ENCODE measurements at places on chromosomes 4 and X.

DNA sequence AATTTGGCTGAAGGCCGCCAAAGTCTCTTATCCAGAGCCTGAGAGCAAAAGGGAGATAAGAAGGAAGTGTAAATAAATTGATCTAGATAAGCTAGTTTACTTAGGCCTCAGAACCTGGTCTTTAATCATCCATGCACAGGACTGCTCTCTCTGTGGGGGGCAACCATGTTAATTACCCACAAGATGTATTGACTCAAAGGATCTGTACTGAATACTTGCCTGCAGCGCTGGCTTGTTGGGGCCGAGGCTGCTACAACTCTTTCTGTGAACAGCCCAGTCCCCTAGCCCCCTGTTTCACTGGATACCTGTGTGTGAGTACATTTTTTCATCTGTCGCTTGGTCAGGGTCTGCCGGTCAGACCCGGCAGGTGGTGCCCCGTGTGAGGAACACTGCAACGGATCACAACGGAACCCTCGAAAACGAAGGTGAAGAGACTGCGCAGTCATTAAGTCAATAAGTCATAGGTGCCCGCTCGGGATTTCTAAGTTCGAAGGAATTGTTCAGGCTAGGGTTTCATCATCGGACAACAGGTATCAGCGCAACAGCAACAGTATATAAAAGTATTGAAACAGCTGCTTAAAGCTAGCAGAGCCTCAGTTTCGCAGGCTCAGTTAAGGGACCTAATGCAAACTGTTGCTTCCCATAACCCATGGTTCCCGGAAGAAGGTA is 8.3 kb downstream of the MAGEA11 start:
- DNase-seq = peak; percentile 36
- no peak overlapping the region for H3K4me3 ChIP-seq
- no peaks in the 10 kb centered on the region for H3K27me3 ChIP-seq
- peaks cover 10% of the 10 kb centered on the region for H3K4me1 ChIP-seq
- no peak overlapping the region for H3K27ac ChIP-seq

DNA sequence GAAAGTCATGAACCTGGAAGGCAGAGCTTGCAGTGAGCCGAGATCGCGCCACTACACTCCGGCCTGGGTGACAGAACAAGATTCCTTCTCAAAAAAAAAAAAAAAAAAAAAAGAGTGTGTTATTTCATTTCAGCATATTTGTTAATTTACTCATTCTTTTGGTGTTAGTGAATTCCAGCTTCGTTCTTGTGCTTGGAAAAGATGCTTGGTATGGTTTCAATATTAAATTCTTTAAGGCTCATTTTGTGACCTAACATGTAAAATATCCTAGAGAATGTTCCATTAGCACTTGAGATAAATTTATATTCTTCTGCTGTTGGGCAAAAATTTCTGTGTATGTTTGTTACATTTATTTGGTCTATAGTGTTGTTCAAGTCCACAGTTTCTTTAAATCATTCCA is 66.8 kb downstream of the SPIN3 start:
- no peak overlapping the region for H3K27ac ChIP-seq
- no peak overlapping the region for H3K4me3 ChIP-seq
- H3K4me1 ChIP-seq = no peaks in the 10 kb centered on the region
- no peaks in the 10 kb centered on the region for H3K36me3 ChIP-seq

DNA sequence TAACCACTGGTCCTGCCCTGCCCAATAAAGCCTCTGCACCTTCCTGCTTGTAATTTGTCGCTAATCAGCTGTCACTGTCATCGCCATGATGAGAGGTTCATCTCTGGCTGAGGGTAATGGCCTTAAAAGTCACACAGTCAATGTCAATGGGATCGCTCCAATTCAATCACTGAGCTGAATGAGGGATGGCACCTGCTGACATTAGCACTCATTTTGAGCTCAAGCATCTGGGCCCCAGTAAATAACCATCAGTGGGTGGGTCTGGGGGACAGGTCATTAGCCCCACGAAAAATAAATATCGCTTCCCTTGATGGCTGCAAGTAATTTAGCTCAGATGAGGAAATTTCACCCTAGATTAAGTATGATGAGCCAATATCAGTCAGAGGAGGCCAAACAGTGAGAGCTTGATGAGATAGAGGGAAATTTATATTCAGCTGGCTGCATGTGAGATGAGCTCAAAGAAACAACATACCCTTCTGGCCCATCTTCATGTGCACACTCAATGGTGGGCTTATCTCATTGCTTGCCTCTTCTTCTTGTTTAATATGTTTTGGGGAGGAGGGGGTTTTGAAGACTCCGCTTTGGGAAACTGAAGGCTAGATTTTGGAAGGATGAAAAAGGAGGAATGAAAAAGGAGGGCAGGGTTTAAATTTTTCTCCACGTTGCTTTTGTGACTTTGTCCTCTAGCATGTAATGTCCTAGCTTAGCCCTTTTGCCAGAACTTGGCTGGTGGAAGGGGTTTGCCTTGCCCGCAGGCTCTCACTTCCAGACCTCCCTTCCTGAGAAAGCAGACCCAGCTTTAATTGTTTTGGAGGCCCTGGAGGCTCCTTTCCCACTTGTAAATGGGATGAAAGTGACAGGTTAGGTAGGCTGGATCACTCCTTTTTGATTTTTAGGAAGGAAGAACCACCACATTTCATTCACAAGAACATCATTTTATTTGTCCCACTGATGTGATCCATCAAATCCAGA is 84.8 kb upstream of the PAQR3 start:
- H3K36me3 ChIP-seq = no peaks in the 10 kb centered on the region
- no peak overlapping the region for H3K4me3 ChIP-seq
- H3K27me3 ChIP-seq = no peaks in the 10 kb centered on the region

DNA sequence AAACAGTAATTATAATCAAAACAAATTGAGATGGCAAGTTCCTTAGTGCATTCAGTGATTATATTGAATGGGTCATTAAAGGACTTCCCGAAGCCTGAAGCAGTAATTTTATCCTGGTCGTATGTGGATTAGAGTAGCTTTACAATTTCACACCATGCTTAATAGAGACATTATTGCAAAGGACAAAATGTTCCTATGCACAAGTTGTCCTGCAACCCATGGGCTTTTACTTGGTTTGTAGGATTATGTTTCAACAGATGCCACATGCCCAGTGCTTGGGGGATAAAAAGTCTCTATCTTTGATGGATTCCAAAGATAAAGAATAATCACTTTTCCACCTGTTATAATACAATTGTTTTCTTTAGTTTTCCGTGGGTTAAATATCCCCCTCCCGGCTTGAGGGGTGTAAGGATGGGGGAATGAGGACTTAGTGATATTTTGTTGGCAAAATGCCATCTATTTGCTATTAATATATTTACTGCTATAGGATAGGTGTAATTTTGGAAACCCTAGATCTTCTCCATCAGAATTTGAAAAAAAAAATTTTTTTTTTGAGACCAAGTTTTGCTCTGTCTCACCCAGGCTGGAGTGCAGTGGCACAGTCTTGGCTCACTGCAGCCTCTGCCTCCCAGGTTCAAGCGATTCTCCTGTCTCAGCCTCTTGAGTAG is 156.5 kb upstream of the ETNPPL start:
- H3K27ac ChIP-seq = no peak overlapping the region
- no peaks in the 10 kb centered on the region for H3K27me3 ChIP-seq
- H3K4me3 ChIP-seq = no peak overlapping the region
- H3K4me1 ChIP-seq = no peaks in the 10 kb centered on the region
- H3K36me3 ChIP-seq = no peaks in the 10 kb centered on the region
- DNase-seq = no peak

GRCh38 chr4:109959195-109959594 is 46.5 kb downstream of the EGF start:
- no peaks in the 10 kb centered on the region for H3K27me3 ChIP-seq
- H3K4me3 ChIP-seq = no peak overlapping the region
- H3K36me3 ChIP-seq = no peaks in the 10 kb centered on the region
- no peak overlapping the region for H3K27ac ChIP-seq
- DNase-seq = no peak

DNA sequence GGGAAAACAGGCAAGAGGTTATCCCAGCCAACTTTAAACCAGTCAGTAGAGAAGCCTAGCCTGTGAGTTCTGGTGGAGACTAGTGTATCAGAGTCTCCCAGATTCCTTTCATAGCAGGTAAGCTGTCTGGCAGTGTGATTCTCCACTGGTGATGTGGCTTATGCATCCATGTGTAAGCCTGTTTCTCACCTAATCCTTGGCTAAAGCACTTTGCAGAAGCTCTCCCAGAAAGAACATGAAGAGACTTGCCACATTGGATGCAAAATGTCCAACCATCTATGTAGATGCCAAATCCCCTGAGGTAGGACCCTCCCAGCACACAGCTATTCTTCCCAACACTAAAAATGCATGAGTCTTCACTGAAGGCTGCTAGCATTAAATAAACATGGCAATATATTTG is 111.7 kb downstream of the CHRNA9 start:
- peak overlapping the region; percentile 70 for H3K27ac ChIP-seq
- DNase-seq = no peak
- no peaks in the 10 kb centered on the region for H3K36me3 ChIP-seq
- no peaks in the 10 kb centered on the region for H3K27me3 ChIP-seq

DNA sequence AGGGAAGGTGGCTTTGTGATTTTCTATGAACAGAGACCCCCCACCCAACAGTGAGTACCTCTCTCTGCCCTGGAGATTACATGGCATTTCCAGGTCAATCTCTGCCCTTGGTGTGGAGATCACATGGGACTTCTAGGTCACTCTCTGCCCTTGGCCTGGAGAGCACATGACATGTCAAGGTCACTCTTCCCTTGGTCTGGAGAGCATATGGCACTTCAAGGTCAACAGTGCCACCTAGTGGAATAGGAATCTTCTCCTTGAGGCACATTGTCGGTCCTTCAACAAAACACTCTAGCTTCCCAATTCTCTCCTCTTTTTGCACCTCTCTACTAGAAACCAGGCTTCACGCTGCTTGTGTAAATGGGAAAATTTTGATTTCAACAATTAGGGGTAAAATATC is 66.2 kb upstream of the TACR3 start:
- H3K36me3 ChIP-seq = no peaks in the 10 kb centered on the region
- DNase-seq = no peak
- H3K4me3 ChIP-seq = no peak overlapping the region
- no peak overlapping the region for H3K27ac ChIP-seq
- no peaks in the 10 kb centered on the region for H3K4me1 ChIP-seq
- H3K27me3 ChIP-seq = no peaks in the 10 kb centered on the region

DNA sequence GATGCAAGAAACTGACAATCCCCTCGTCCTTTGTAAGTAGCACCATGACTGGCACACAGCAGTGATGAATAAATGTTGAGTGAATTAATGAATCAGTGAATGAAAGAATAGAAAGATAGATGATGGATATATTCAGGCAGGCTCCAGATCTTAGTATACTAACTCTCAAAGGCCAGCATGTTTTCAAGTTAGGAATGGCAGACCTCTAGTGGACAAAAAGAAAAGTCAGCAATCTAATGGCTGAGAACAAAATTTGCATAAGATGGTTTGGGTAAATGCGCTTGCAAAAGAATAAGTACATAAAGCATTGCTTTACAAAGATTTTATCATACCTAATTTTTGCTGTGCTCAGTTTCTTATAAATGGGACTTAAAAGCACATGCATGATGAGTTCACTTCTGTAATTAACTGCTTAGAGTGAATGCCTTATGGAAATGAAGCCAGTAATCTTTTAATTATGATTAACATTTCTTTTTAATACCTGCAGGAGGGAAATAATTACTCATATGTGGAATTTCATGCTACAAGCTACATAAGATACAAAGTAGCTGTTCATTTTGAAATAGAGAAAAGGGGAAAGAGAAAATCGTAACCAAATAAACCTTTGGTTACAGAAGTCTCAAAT is 126.9 kb upstream of the GPRIN3 start:
- H3K4me1 ChIP-seq = no peaks in the 10 kb centered on the region
- no peaks in the 10 kb centered on the region for H3K27me3 ChIP-seq
- H3K36me3 ChIP-seq = no peaks in the 10 kb centered on the region

DNA sequence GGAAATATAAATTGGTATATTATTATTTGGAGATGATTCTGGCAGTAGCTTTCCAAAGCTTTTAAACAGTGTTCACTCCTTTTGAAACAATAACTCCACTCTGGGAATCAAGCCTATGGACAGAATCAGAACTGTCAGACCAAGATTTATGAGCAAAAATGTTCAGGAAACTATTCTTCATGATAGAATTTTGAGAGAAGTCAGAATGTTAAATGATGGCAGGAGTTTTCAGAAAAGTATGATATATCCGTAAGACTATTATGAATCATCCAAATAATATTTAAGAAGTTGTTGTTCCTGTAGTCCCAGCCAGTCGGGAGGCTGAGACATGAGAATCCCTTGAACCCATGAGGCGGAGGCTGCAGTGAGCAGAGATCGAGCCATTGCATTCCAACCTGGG is 50.5 kb upstream of the ADGRG2 start:
- H3K27ac ChIP-seq = no peak overlapping the region
- no peaks in the 10 kb centered on the region for H3K4me1 ChIP-seq
- no peaks in the 10 kb centered on the region for H3K27me3 ChIP-seq
- DNase-seq = no peak

DNA sequence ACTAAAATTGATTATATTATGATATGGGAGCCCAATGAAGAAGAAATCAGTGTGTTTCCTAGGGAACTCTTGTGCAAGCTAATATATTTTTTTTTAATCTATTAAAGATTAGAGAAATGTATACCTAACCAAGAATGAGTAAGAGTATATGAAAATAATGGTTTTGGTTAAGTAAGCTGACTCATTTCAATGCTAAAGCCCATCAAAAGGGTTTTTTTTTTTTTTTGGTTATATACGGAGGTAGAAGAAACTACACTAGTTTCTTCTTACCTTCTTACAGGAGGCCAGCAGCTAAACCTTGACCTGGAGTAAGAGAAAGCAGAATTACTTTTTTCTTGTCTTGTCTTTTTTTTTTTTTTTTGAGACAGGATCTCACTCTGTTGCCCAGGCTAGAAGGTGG is 27.5 kb downstream of the RUFY3 start:
- H3K36me3 ChIP-seq = no peaks in the 10 kb centered on the region
- DNase-seq = no peak
- H3K4me1 ChIP-seq = peaks cover 18% of the 10 kb centered on the region
- H3K27me3 ChIP-seq = no peaks in the 10 kb centered on the region
- H3K4me3 ChIP-seq = no peak overlapping the region

DNA sequence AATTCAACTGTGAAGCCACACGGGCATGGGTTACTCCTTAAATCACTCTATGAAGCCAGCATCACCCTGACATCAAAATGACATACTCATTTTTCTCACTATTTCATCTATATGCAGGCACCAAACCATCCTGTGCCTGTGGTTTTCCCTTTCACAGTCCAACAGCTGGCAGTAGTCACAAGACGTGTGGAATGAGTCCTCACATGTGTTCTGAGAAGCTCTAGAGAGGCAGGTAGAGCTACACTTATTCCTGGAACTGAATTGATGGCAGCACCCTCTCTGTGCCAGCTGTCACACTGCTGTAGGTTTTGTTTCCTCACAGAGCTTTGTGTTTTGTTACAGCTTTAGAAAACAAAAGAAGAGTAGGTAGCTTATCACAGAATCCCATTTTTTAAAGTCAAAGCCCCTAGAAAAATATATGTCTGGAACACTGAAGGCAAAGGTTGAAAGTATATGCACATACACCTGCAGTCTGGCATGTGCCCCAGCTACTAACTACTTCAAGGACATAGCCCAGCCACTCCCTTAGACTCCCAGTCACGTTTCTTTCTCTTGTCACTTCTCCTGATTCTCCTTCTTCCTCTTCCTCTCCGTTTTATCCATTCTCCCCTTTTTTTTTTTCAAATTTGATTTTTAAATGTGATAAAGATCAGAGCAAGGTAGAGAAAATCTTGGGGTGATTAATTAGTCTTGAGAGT is 107.1 kb downstream of the ANXA10 start:
- DNase-seq = no peak
- no peaks in the 10 kb centered on the region for H3K27me3 ChIP-seq
- H3K27ac ChIP-seq = no peak overlapping the region
- H3K4me1 ChIP-seq = peaks cover 4% of the 10 kb centered on the region
- no peaks in the 10 kb centered on the region for H3K36me3 ChIP-seq

All from body of pancreas (tissue), 4 donors.